ENCODE measurements at places on chromosomes 4 and X.

DNA sequence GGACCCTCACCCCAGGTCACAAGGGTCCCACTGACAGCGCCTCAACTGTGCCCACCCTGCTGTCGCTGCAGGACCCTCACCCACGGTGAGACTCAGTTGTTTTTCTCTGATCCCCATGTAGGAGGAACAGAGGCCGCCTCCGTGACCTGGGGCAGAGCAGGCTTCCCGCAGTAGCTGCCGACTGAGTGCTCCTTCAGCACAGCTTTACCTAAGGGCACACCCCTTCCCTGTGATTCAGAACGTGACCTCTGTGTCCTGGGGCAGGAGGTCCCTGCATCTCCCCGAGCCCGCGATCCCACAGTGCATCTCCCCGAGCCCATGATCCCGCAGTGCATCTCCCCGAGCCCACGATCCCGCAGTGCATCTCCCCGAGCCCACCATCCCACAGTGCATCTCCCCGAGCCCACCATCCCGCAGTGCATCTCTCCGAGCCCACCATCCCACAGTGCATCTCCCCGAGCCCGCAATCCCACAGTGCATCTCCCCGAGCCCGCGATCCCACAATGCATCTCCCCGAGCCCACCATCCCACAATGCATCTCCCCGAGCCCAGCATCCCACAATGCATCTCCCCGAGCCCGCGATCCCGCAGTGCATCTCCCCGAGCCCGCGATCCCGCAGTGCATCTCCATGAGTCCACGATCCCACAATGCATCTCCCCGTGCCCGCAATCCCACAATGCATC, 23.6 kb downstream of the PPP2R3B start:
- no peak for DNase-seq

GRCh38 chr4:139685180-139685579, 19.6 kb downstream of the MGST2 start:
- no peak for DNase-seq

- DNase-seq, result no peak
Observed at GRCh38 chrX:66815227-66815626, 176.3 kb upstream of the EDA2R start.

DNA sequence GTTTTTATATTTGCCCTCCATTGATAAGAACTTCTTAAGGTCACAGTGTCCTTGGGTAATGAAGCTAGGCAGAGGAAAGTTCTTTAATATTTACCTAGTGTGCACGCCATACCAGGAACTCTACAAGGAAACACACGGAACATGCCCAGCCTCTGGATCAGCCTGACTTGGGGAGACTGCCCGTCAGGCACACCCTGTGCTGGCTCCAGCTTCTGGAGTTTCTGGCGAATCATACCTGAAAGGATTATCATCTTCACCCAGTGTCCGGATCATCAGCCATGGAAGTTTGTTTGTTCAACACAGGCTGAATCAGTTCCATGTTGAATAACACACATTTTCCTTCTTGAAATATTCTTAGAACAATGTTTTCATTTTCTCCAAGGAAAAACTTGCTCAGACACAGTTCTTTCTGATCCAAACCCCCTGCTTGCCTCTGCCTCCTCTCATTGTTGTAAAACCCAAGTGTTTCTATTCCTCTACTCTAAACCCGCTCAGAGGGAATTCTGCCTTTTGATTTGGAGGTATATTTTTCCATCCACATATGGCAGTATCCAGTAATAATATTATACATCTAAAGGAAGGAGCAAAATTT, 176.7 kb downstream of the SHROOM3 start:
- no peak for DNase-seq

GRCh38 chr4:3135155-3136011, 60.9 kb downstream of the HTT start:
- no peak for DNase-seq

DNA sequence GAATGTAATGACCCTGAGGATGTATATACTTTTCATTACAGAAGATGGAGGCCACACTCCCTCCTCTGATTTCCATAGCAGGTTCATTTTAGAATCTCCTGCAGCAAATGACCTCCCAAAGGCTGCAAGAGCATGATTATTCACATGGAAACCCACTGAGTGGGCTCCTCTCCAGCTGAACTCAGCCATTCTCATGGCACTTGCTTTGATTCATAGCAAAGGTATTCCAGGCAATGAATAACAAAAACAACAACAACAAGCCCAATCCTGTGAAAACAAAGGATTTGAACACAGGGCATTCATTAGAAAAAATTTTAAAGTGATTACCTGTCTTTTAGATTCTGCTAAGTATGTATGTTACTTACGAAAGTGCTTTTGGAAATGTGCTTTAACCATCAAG, 894.0 kb upstream of the FRG1 start:
- DNase-seq, result no peak

GRCh38 chrX:40406330-40406859, 174.4 kb upstream of the ATP6AP2 start:
- DNase-seq, result no peak

Measured in mesenteric fat pad (tissue), 1 donor.